Stimulated activated CD8-positive, alpha-beta memory T cell treated with anti-CD3 and anti-CD28 coated beads, Interleukin-4, amount 100 ng/mL, for 4 hours (primary cell): ENCODE measurements at places on chromosomes 1 and 21.

DNA sequence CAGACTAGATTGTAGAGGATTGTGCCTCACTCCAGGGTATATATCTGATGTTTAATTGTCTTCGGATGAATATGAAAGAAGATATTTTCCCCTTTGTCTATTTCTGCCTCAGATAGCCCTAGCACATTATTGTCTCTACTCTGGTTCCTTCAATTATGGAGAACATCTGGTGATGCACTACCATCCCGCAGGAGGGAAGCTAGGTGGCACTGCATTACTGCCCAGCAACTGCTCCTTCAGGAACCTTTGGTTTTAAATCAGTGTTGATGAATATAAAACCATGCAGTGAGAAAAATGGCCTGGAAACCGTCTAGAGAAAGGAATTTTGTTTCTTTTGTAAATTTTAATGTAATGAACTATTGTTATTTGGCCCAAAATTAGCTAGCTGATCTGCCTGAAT lies 68.5 kb downstream of the GPR88 start:
- no peak for DNase-seq

GRCh38 chr1:178910023-178910422 lies 39.1 kb upstream of the ANGPTL1 start:
- DNase-seq: no peak

GRCh38 chr1:235067396-235068157 lies 61.1 kb downstream of the TOMM20 start:
- DNase-seq: no peak

- no peak for DNase-seq
Observed at GRCh38 chr1:6034750-6035096, 11.0 kb upstream of the KCNAB2 start.

GRCh38 chr1:247113733-247114271 lies 9.6 kb upstream of the ZNF669 start:
- no peak for DNase-seq

GRCh38 chr1:201760516-201760915 lies 68.4 kb upstream of the IPO9 start:
- no peak for DNase-seq

DNA sequence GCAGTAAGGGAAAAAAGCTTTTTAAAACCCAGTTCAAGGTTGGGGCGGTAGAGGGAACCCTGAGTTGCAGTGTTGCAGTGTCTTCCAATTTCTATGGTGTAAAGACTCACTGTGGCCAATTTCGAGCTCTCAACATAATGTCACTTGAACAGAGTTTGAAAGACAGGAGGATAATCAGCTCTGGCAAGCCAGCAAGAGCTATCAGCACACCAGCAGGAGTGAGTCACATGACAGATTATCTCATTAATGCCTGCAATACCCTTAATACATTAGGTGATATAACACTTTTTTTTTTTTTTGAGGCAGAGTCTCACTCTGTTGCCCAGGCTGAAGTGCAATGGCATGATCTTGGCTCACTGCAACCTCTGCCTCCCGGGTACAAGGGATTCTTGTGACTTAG lies 22.8 kb downstream of the SLC9C2 start:
- DNase-seq: no peak

DNA sequence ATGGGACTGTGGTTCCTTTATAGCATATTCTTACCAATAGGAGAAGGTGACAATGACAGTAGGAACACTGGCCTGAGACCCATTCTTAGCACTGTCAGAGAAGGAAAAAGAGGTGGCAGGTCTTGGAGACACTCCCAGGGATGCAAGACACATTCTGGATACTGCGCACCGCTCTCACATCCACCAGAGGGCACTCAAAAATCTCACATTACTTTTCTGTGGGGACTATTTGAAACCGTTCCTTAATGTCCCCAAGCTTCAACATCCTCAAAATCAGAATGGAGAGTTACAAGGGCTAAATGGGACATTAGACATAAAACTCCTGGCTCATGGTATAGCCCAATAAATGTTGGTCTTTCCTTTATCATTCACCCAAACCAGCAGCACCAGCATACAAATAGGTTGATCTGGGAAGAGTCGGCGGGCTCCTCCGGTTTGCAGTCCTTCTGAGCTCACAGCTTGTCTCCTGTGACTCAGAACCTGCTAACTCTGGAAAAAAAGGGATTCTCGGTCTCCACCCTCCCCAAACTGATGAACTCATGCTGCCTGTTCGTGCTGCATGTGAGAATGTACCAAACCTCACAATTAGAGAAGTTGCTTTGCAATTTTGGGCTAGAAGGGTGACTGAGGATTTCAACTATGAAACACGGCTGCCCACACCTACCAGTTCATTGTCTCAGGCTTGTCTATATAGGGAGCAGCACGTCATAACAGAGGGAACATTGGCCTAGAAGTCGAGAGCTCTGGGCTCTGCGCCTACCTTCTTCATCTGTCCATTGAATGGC lies 40.2 kb downstream of the IL12RB2 start:
- DNase-seq: no peak

GRCh38 chr1:177274687-177275211 lies 104.0 kb downstream of the BRINP2 start:
- DNase-seq: no peak

- DNase-seq: no peak
Observed at GRCh38 chr1:22143065-22144033, at the start of gene WNT4. WNT4 (minus strand) TSS chr1:22143097; CDS start chr1:22142922, 175 bp downstream.

GRCh38 chr21:44888581-44889550 lies 15.4 kb upstream of the PTTG1IP start:
- no peak for DNase-seq

DNA sequence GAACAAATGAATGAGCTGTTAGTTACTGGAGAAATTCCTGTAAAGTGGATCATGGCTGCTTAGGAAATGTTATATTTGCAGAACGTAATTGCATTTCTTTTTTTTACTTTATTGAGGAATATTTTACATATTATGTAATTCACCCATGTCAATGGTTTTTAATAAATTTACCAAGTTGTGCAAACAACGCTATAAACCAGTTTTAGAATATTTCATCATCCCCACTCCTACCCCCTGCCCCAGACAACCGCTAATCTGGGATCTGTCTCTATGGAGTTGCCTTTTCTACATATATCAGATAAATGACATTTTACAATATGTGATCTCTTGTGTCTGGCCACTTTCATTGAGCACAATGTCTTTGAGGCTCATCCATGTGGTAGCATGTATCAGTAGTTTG lies 4.3 kb upstream of the IFFO2 start:
- no peak for DNase-seq

- no peak for DNase-seq
Observed at GRCh38 chr1:200493344-200493743, 83.5 kb upstream of the ZNF281 start.

- DNase-seq: no peak
Observed at GRCh38 chr1:33045814-33046213, 9.1 kb upstream of the AK2 start.

DNA sequence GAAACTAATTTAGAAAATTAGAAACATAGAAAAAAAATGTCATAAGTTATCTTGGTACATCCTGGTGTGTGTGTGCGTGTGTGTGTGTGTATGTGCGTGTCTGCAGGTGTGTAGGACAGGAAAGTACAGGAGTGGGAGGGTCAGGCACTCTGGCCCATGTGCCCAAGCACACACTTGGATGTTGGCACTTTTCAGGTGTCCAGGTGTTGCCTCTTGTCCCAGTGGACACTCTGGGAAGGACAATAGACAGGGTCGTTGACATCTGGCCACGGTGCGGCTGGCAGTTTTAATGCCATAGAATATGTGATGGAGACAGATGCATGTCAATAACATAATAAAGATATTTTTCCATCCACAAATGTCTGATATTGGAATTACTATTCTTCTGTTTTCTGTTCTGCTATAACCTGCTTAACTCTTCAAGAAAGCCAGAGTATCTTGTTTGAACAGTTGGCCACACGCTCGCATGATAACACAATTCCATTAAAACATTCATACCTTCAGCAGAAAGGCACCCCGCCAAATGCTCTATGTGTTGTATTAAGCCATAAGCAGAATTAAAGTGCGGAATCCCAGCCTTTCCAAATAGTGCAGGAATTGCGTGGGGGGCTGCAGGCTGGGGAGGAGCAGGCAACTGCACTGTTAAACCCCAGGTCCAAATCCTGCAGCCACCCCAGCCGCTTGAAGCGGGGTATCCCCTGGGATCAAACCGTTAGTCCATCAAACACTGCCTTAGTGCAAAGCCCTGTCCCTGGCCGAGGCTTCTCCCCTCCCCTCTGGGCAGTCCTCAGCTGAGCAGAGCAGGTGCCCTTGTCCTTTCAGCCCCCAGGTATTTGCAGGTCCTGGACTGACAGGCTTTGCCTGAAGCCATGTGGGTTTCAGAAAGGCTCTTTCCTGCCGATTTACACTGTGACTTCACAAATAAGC lies 390.0 kb downstream of the CAMTA1 start:
- DNase-seq: no peak

- no peak for DNase-seq
Observed at GRCh38 chr21:38986406-38986805, 180.7 kb downstream of the ETS2 start.

- DNase-seq: no peak
Observed at GRCh38 chr21:44527156-44527982, 12.6 kb downstream of the KRTAP10-1 start.

- no peak for DNase-seq
Observed at GRCh38 chr1:167628741-167629515, 1.1 kb upstream of the RCSD1 start.

DNA sequence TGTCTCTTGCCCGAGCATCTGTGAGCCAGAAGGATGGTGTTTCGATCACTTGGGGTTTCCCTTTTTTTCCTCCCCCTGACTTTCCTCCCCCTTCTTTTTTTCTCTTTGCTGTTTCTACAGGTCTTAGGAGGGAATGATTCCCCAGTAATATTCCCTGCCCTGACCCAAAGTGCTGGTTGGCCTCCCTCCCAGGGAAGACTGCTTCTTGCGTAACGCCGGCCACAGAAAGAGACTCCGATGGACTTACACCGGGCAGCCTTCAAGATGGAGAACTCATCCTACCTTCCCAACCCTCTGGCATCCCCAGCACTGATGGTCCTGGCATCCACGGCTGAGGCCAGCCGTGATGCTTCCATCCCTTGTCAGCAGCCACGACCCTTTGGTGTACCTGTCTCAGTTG lies 6.8 kb downstream of the RNF220 start:
- DNase-seq: no peak

DNA sequence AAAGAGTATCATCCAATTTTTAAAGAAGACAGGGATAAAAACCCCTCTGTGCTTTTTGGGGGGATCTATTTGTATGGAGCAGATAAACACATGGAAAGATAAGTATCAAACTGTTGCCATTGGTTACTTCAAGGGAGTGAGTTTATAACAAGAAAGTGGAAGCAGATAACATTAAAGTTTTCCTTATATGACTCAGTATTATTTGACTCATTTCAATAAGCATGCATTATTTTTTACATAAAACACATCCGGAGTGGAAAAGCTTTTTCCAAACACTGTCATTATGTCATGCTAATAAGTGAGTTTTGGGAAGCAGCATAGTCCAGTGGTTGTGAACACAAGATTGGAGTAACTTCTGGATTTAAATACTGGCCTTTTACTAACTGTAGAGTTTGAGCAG lies 452.2 kb downstream of the LTN1 start:
- DNase-seq: no peak

- no peak for DNase-seq
Observed at GRCh38 chr1:116454940-116455339, 81.9 kb downstream of the ATP1A1 start.

- no peak for DNase-seq
Observed at GRCh38 chr21:40152476-40152875, 285.2 kb downstream of the PCP4 start.

GRCh38 chr1:180281490-180281889 lies 51.4 kb downstream of the LHX4 start:
- no peak for DNase-seq

DNA sequence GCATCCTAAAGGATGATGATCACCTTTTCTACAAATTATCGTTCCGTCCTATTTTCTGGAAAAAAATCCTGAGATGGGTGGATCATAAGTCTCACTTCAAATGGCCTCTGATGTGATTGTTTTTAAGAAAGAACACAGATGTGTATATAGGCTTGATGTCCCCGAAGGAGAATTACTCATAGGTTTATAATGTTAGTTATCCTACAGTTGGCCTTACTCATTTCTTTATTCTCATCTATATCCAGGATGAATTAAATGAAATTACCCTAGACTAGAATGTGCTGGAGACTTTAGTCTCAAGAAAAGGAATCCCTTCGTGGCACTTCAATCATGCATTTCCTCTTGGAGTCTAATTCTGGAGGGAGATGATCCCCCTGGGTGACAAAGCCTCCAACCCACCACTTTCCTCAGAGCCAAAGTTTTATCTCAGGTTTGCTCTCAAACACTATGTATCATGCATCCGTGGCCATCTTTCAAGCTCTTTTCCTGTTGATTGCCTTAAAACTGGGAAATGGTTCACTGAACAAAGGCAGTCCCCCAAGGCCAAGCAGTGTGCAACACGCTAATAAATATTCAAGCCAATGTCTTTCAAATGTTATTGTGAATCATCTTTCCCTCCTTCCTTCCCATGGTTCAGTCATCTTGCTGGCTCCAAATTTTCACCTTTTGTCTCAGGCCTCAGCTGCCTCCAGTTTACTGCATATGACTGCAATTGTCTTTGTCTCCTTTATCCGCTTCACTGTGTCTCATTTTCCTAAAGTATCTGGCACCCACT lies 32.5 kb upstream of the SMYD2 start:
- DNase-seq: no peak

DNA sequence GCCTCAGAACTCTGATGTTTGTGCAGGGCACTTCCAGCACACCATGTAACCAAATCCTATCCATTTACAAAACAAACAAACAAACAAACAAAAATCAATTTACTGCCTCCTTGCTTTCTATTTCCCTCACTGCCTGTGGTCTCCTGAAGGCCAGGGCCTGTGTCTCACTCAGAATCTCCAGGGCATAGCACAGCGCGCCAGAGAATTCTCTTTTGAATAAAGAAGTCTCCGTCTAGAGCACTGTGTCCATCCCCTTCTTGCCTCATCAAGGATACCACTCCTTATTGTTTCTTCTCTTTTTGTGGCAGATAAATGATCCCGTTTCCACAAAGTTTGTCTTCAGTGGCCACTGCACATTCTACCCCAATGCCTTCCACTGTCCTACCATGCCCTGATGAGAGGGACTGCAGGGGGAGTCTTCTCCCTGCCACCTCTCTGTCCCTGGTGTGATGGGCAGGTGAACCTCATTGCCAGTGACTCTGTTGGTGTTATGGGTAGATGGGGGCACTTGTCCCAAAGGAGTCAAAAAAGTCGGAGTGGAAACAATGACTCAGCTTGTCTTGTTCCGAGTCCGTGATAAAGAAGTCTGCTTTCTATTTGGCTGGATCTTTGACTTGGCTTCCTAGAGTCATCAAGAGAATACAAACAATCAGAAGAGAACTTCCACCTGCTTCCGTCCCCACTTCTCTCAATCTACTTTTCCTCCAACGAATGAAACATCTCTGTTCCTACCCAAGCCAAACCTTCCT lies 30.0 kb downstream of the XCL2 start:
- no peak for DNase-seq

DNA sequence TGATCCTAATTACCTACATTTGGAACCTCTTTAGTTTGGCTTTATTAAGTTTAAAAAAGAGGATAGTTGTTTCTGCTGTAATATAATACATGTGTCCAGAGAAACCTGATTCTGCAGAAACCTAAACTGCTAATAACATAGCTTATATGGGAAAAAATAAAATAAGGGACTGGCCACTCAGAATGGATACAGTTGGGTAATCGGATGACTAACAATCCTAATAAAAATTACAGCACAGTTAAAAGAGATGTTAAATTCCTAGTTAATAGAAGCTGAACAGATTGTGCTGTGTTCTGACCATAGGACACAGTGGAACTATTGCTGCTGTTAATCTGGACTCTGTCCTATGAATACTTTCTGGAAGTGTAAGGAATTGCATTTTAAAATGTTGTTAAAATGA lies 16.0 kb downstream of the ARV1 start:
- no peak for DNase-seq
